ENCODE measurements at places on chromosomes 2 and 18.

DNA sequence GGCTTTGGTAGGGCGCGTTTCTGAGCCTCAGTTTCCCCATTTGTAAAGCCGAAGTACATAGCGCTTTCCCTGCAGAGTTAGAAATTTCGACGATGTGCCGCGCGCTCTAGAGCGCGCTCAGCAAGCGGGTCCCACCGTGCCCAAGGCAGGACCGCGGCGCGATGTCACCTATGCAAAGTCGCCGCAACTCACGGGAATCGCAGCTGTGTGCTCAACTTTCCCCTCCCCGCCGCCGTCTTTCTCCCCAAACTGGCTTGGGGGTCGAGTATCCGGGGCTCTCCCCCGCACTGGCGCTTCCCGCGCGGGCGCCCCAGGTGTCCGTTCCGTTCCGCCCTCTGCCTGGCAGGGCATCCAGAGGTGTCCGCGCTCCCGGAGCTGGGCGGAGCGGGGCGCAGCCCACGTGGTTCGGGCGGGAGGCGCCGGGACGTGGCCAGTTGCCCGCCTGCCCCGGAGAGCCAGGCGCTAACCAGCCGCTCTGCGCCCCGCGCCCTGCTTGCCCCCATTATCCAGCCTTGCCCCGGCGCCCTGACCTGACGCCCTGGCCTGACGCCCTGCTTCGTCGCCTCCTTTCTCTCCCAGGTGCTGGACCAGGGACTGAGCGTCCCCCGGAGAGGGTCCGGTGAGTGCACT is at the start of gene MLPH:
TSS of gene MLPH (plus strand) at position 433 of the 630 bp plus-strand sequence. CDS start 6,176 bp downstream, outside the sequence.
- no peak for DNase-seq

GRCh38 chr2:23073671-23074070 is 311.3 kb upstream of the KLHL29 start:
- DNase-seq, result no peak

DNA sequence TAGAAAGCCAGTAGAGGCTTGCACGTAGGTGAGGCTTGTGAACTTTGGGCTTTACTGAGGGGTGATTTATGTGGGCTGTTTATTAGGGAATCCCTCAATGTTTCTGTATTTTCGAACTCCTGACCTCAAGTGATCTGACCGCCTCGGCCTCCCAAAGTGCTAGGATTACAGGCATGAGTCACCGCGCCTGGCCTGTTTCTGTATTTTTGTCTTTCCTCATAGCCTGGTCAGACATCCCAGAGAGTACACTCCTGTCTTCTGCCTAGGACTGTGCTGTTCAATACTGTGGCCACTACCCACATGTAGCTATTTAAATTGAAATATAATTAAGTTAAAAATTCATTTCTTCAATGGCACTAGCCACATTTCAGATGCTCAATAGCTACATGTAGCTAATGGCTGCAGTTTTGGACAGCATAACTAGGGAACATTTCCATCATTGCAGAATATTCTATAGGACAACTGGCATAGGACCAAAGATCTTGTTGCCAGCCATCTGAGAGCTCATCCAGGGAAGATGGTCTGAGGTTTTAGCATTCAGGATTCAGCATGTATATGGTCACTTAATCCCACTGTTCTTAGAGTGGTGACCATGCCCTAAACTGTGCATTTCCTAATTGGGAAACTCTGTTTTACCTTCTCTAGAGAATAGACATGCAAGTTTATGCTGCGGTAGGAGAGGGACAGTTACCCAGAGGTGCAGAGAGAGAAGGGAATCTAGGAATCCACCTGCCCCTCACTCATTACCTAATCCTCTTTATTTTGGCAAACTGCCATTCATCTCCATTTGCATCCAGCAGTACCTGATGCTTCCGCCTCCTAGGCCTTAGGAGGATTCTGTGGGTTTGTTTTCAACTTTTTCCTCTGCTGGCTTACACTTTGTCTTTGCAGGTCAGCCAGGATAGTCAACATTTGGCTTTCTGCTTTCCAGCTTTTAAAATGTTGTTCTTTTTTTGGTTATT is 64.4 kb downstream of the LCLAT1 start:
- DNase-seq, result no peak

DNA sequence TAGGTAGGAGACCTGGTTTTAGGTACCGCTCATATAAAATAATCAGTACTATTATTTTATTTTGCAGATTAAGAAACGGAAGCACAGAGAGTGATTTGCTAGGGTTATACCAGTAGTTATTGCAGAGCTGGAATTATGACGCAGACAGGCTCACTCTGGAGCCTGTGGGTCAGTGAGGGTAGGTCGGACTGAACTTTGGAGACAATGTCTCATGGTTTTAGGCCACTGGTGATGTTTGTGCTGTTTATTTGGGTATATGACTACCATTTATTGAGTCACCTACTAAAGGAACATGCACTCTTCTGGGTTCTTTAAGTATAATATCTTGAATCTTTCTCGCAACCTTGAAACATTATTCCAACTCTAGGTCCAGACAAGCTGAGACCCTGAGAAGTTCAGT is 33.5 kb upstream of the IL1R1 start:
- no peak for DNase-seq

DNA sequence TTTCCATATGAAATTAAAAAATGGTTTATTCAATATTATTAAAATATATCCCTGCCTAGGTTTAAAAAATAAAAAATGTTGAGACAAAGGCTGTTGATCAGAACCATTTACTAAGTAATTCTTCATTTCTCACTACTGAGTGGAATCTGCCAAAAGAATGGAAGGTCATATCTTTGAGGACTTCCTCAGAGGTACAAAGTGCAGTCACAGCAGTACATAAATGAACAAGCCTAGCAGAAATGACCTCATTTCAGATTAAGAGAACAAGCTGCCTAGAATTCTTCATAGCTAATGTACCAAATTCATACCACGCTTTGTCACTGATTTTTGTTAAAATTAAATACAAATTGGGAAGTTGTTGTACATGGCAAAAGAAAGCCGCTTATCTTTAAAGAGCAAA is 318.9 kb upstream of the TFPI start:
- no peak for DNase-seq

DNA sequence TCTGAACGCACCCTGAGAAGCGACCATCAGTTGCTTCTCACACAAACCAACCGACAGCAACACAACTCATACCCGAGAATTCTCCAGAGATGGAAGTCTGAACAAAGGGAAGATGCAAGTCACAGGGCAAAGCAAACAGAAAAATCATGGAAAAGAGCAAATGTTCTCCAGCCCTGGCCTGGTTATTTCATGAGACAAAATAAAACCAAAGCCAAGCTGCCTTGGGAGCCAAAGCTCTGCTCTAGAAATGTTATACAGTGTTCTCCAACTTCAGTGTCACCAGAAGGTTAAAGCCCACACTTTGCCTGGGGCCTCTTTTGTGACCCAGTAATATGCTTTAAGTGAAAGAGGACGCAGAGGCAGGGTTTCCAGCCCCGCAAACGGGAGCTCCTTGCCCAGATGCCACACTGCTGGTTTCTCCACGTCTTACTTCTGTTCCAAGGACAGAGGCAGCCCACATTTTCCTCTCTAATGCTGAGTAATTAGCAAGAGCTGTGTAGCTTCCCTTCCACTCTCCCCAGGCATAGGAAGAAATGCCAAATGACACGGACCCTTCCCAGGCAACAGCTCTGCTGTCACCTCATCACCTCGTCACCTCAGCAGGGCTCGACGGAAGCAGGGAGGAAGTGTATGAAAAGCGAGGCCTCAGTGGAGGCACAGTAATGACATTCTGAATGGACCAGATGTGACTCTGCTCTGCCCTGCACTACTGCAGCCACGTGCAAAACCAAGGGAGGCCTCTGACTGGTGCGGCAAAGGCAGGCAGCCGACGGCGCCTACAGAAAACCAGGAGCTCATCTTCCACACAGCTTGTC is 64.7 kb downstream of the FBXO15 start:
- no peak for DNase-seq

- no peak for DNase-seq
These were observed 111.6 kb downstream of the SOCS6 start for GRCh38 chr18:70400476-70400875.

- DNase-seq, result no peak
These were observed 9.0 kb downstream of the CDKL4 start for GRCh38 chr2:39234754-39235153.

GRCh38 chr2:229178117-229178516 is 93.0 kb downstream of the PID1 start:
- DNase-seq, result no peak

GRCh38 chr2:240146141-240146561 is 5.7 kb upstream of the OTOS start:
- no peak for DNase-seq

- no peak for DNase-seq
These were observed 271.2 kb downstream of the GLI2 start for GRCh38 chr2:121006743-121007489.

- DNase-seq, result peak; percentile 64
These were observed 78.1 kb downstream of the AAK1 start for GRCh38 chr2:69565431-69565839.

DNA sequence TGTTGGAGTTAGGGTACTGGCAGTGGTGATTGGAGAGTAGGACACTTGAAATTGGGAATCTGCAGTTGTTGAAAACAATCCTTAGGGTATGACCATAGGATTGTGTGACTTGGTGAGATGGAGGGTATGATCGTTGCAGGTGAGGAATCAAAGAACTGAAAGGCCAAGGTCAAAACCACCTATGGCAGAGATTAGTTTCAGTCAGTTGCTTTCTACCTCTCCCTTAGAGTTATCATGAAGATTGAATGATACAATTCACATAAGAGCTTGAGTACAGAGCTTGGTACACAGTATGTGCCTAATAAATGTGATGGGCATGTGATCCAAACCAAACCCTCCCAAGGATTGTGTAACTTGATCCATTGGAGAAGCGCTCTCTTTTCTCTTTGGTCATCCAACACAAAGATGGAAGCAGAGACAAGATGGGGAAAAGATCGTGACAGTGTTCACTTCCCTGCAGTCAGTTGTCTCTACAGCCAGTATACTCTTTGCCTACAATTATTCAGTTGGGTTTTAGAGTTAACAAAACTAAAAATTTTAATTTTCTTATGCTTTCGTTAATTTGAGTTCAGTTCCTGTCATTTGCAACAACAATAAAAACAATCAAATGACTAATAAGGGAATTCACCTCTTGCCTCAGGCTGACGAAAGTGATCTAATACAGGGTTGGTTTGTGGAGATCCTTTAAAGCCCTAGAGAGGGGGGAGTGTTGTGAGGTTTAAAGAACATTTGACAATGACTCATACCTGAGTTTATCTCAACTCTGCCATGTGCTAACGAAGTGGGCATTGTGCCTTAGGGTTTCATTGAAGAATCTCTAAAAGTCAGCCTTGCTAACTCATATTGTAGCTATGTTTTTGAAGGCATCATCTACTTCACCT is 14.8 kb upstream of the SMAD2 start:
- no peak for DNase-seq

DNA sequence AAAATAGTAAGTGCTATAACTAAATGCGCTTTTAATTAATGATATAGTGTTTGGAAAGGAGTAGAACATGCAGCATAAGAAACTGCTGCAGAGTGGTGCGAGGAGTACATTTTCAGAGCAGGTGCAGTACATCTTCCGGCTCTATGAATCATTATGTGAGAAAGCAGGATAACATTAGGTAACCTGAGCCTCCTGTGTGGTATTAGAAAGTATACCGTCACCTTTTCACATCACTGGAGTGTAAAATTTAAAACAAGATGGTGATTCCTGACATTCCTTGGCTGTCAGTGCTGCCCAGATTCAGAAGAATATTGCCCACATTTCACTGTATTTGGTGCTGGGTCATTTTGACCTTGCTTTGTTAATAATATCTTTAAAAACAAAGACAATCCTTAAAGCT is 7.8 kb upstream of the DYNC2LI1 start:
- no peak for DNase-seq

DNA sequence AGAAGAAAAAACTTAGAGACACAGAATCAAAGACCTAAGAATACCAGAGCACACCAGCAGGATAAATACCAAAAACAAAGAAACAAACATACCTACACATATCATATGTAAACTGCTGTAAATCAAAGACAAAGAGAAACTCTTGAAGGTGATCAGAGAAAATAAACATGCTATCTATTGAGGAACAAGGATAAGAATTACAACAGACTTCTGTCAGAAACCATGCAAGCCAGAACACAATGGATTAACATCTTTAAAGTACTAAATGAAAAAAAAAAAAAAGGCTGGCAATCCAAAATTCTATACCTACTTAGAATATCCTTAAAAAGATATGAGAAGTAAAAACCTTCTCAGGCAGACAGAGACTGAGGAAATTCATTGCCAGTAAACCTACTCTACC is 51.6 kb upstream of the MGAT4A start:
- no peak for DNase-seq

DNA sequence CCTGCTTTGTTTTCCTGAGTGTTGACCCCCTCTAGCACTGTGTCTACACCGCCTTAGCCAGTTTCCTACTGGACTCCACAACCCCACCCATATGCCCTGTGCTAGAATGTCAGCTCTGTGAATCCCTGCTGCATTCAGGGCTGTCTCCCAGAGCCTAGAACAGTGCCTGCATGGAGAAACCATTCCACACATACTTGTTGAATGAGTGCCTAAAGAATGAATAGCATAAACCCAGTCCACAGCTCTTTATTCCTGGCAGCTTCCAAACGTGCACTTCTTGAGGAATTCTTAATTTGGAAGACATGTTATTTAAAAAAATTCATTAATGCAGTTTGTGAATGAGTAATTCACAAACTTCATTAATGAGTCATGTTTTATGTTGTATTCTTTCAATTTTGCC is 6.5 kb upstream of the NAPG start:
- no peak for DNase-seq

GRCh38 chr2:86788881-86789686 is 1.6 kb downstream of the CD8A start:
- no peak for DNase-seq

DNA sequence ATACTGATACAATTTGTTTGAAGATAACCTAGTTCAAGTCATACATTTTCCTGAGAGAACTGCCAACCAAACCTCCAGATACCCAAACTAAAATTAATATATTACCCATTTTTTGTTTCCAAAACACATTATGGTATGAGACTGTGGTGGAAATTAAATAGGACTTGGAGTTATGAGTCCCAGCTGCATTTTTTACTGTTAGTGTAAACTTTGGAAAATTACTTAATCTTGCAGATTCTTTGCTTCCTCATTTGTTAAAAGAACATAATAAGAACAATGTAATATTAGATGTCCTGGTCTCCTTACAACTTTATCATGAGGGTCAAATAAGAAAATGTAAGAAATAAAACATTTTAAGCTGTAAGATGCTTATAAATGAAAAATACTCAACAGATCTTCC is 98.2 kb upstream of the TRIB2 start:
- no peak for DNase-seq

- DNase-seq, result no peak
These were observed 24.2 kb downstream of the PLCL1 start for GRCh38 chr2:197828464-197829135.

DNA sequence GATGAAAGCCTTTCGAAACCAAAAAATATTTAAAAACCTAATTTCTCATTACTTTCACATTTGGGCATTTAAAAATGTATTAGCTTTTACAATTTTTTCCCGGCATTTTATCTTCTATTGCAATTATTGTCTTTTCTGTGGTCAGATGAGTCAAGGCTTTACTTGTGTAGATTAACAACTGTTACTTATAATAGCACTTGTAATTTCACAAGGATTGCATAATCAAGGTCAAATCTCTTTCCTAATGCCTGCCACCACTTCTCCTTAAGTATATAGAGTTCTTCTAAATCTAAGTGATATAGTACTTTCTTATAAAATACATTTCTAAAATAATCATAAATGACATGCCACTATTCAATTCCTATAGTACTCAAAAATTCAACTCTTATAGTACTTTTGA is 67.2 kb downstream of the SLC8A1 start:
- no peak for DNase-seq
